WERI-Rb-1 (cell line): ENCODE measurements at places on chromosomes 13 and 19.
A peak's percentile ranks its signal among the peaks of the same experiment; 100 is the strongest.

- DNase-seq: no peak
These were observed 201.1 kb upstream of the ARGLU1 start for GRCh38 chr13:106768991-106769390.

DNA sequence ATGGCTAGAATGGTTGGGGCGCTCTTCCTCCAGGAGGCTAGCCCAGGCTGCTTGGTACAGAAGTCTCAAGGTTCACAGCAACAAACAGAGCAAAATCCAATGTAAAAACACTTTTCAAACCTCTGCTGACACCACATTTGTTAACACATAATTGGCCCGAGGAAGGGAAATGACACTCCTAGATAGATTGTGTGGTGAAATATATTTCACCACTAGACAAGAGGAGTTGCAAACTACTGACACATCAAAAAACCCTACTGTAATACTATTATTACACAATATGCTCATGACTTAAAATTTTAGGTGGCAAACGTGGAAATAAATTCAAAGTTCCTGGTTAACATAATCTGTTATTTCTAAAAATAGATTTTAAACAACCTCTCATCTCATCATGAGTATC, 643.6 kb downstream of the PCDH9 start:
- DNase-seq: no peak

DNA sequence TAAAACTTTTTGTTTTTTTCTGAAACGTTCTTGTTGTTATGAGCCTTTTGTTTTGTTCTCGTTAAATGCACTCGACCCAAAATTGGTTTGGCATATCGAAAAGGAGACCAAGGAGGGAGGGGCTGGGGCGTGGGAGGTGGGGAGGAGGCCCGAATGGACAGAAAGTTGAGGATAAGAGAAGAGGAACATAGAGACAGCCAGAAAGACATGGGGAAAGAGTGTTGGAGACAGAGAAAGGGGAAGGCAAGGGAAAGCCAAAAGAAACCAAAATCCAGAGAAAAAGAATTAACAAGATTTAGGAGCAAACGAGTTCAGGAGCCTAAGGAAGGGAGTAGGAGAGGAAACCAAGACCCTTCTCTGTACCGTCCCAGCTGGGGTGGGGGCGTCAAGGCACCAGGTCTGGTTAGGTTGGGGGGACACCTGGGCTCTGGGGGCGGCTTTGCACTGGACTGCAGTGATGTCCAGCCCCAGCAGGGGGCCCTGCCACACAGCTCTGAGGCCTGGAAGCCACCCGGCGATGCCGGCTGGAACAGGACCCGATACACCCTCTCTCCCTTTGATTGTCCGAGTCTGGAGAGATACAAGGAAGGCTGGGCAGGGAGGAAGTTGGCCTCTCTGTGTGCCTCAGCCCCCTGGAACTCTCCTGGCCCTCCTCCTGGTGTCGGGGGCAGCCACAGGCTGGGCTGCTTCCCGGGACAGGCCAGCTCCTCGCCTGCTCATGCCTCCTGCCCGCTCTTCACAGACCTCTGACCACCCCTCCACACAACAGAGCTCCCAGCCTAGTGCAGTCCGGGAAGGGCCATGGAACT, 11.6 kb upstream of the ASF1B start:
- DNase-seq: peak; percentile 77

DNA sequence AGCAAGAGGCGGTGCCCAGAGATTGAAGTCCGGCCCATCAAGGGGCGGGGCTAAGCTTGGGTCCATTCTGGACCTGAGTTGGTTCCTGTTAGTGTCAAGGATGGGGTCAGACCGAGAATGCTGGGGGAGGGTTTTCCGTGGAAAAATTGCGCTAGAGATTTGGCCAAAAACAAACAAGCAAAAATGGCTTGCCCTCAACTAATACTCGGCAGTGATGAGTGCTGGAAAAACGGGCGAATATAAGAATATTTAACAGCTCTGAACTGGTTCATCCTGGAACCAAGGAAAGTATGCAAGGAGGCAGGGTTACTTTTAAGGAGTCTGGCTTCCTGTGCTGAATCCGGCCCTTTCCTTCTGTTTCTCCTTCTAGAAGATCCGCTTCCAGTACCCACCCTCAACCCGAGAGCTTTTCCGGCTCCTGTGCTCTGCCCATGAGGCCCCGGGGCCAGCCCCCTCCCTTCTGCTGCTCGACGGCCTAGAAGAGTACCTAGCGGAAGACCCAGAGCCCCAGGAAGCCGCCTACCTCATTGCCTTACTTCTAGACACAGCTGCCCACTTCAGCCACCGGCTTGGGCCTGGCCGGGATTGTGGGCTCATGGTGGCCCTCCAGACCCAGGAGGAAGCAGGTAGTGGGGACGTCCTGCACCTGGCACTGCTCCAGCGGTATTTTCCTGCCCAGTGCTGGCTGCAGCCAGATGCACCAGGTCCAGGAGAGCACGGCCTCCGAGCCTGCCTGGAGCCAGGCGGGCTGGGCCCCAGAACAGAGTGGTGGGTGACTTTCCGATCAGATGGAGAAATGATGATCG, 880 bp downstream of the SWSAP1 start:
- peak; percentile 54 for DNase-seq

DNA sequence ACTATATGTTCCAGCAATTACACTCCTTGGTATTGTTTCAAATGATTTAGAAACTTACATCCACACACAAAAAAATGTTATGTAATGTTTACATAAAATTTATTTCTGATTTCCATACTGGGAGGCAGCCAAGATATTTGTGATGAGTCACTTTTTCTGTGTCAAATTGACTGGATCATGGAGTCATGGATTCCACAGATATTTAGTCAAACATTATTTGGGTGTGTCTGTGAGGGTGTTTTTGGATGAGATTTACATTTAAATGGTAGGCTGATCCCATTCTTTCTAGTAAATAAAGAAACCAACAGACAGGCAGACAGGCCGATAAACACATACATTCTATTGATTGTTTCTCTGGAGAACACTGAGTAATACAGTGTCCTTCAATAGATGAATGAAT, 562.8 kb downstream of the SLITRK6 start:
- no peak for DNase-seq

GRCh38 chr19:6041071-6041470, 63.1 kb upstream of the RANBP3 start:
- DNase-seq: no peak

DNA sequence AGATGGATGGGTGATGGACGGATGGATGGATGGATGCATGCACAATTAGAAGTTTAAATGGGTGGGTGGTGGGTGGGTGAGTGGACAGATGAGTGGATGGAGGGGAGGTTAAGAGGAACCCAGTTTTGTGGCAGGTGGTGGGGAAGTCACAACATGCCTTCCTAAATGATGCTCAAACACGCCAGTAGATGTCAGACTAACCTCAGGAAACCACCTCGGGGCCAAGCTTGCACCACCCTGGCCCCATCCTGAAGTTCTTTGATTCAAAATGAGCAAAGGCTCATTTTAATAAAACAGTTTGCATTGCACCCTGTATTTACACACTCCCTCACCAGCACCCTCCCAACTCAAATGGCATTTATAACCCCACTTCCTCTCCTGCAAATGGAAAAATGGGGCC, 91.4 kb upstream of the CACNA1A start:
- peak; percentile 44 for DNase-seq

- DNase-seq: no peak
These were observed 373.2 kb downstream of the PCDH17 start for GRCh38 chr13:58004751-58005150.

DNA sequence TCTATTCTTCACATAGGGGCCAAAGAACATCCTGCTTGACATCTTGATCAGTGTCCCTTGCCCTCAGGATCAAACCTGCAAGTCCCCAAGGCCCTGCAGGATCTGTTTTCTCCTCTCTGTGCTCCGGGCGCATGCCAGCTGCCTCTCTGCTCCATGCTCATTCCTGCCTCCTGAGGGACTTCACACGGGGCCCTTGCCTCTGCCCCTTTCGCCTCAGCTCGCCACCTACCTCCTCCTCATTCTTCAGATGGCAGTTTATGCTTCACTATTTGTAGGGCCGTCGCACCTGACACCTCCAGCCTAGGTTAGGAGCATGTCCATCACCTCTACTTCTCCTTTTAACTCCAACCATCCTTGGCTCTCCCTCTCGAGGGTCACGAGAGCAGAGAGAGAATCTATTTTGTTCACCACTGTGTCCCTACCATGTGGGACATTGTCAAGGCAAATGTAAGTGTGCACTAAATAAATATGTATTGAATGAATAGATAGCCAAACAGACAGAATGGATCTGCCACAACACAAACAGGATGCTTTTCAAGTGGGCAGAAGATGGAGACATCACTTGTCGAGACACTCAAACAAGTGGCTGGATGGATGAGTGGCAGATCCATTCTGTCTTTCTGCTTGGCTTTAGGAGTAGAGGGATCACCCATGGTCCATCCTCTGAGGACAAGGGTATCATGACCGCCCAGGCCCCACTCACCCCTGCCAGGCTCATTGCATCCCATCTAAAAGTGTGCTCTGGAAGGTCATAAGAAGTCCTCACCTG, 29.6 kb downstream of the ACTN4 start:
- no peak for DNase-seq

GRCh38 chr13:112802802-112803195, 113.0 kb downstream of the ATP11A start:
- DNase-seq: no peak

DNA sequence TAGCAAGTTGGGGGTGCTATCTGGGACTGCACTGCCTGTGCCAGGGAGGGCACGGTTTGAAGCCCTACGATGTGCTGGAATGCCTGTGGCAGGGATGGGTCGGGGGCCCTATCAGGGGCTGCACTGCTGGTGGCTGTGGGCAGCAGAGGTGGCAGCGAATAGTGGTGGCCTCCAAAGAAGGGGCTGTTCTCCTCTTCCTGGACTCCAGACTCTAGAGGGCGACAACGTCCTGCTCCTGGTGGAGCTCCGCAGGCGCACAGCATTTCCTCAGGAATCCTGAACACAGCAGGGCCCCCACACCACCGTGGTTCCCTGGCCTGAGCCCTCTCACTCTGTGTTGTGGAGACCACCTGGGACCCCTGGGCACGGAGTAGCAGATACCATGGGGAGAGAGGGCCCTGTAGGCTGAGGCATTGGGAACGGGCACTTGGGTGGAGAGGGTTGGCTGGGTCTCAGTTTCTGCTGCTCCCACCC, 145.6 kb downstream of the TNFRSF19 start:
- DNase-seq: peak; percentile 90

GRCh38 chr19:2236314-2237050, at the start of the genes PLEKHJ1 and SF3A2:
PLEKHJ1 (minus strand) TSS chr19:2236329; CDS start chr19:2236248, 81 bp downstream.
SF3A2 (plus strand) TSS chr19:2236824; CDS start chr19:2243419, 6,595 bp downstream.
- peak; percentile 98 for DNase-seq

- no peak for DNase-seq
These were observed 147.7 kb upstream of the SOX1 start for GRCh38 chr13:111919286-111919685.

- DNase-seq: no peak
These were observed 6.6 kb upstream of the LMTK3 start for GRCh38 chr19:48518207-48518606.
